H1 (cell line): ENCODE measurements at places on chromosomes 11 and 22. TPM values are rescaled to one million over a fixed set of nuclear protein-coding genes. Genes with fewer than 3 reads are reported as not detected.

DNA sequence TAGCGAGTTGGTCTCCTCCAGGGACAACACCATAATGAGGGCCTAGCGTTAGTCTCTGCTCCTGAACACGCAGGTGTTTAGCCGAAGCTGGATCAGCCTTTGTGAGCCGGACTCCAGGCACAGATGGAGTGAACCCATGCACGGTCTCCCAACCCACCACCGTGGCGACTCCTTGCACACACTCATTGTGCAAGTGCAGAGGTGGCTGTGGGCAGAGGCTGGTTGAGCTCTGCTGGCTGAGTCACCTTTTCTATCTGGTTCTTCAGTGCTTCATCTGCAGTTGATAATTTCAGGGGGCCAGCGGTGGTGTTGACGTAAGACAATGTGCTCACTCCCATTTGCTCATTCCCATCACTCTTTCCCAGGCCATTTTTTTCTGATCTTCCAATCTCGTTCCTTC lies 72.1 kb upstream of the SLC22A12 start:
- no peaks in the 10 kb centered on the region for H3K4me1 ChIP-seq
- no peak overlapping the region for H3K27ac ChIP-seq
- H3K4me3 ChIP-seq, result no peak overlapping the region

DNA sequence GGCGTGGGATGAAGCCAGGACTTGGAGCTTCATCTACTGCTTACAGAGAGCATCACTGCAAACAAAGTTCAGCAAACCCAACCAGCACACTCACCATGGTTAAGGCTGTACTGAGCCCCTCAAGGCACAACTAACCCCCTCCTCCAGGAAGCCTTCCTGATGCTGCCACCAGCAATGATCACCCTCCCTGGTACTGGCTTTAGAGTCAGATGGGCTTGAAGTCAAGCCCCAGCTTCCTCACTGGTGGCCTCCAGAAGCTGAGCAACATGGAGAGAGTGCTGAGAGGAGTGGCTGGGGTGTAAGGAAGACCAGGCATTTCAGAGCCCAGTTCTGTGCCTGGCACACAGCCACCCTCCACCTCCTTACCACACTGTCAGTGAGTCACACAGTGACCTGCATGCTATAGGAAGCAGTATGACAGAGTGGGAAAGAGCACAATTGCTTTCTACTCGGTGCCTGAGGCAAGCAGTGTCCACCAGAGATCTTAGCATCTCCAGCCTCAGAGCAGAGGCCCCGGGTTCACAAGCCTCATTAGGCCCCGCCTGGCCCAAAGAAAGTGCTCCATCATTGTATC lies 24.7 kb upstream of the BAIAP2L2 start:
- H3K27me3 ChIP-seq, result no peaks in the 10 kb centered on the region
- DNase-seq, result no peak
- no peaks in the 10 kb centered on the region for H3K4me1 ChIP-seq
- H3K4me3 ChIP-seq, result no peak overlapping the region
- H3K27ac ChIP-seq, result no peak overlapping the region
- no peaks in the 10 kb centered on the region for H3K36me3 ChIP-seq

GRCh38 chr11:60717956-60718355 lies 6.6 kb upstream of the MS4A18 start:
- no peaks in the 10 kb centered on the region for H3K36me3 ChIP-seq
- DNase-seq, result no peak
- no peak overlapping the region for H3K27ac ChIP-seq
- H3K4me3 ChIP-seq, result no peak overlapping the region
- H3K4me1 ChIP-seq, result no peaks in the 10 kb centered on the region

Gene ANKK1
- not detected in 2 replicates for total RNA-seq

Gene MYEOV
- 0.67 and 0.86 TPM in 2 replicates for total RNA-seq

GRCh38 chr22:24386937-24387471 lies 40.4 kb upstream of the ADORA2A start:
- H3K27ac ChIP-seq, result no peak overlapping the region
- no peaks in the 10 kb centered on the region for H3K27me3 ChIP-seq
- no peaks in the 10 kb centered on the region for H3K36me3 ChIP-seq

DNA sequence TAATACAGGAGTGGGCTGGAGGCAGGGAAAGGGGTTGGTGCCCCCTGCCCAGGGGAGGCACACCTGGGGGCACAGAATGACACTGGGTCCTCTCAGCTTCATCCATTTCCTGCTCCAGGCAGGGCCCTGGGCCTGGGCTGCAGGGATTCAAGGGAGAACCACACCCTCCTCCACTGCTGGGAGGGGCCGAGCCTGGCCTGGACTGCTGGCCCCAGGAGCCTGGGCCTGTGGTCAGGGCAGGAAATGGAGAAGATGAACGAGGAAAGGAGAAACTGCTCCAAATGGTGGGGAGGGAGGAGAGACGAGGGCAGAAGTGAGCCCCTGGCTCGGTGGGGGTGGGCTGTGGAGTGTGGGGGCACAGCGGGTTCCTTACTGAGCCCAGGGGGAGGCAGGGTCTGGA lies 38.1 kb upstream of the KCNQ1OT1 start:
- H3K36me3 ChIP-seq, result no peaks in the 10 kb centered on the region
- H3K4me3 ChIP-seq, result no peak overlapping the region
- H3K27ac ChIP-seq, result no peak overlapping the region
- peaks cover 4% of the 10 kb centered on the region; the same call in 1 of the 2 replicates for H3K4me1 ChIP-seq
- peaks cover 19% of the 10 kb centered on the region for H3K27me3 ChIP-seq

DNA sequence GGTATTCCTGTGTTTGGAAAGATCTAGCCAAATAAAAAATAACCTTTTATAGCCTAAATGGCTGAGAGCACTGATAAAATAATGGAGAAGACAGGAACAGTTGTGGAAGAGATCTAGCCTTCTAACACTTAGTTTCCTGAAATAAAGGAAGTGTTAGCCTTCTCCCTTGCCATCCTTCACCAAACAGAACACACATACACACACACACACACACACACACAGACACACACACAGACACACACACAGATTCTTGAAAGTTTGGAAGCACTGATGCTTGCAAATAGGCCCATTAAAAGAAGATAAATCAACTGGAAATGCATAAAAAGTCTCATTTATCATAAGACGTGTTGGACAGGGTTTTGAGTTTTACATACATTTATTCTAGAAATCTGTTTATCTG lies 37.5 kb downstream of the KIRREL3 start:
- no peak overlapping the region for H3K4me3 ChIP-seq
- H3K27me3 ChIP-seq, result no peaks in the 10 kb centered on the region
- DNase-seq, result no peak
- H3K36me3 ChIP-seq, result no peaks in the 10 kb centered on the region

GRCh38 chr11:68546555-68546954 lies 86.0 kb downstream of the PPP6R3 start:
- H3K27me3 ChIP-seq, result no peaks in the 10 kb centered on the region
- H3K27ac ChIP-seq, result no peak overlapping the region
- peaks cover 4% of the 10 kb centered on the region for H3K4me1 ChIP-seq

Gene MMP10
- 0.17 TPM in 1 of 2 replicates, not detected in the other for total RNA-seq

Gene SMIM35
- not detected in 2 replicates for total RNA-seq

Gene LGR4
- total RNA-seq, result 57.6 and 61.7 TPM in 2 replicates

Gene RAPSN
- total RNA-seq, result 0.34 TPM in 1 of 2 replicates, not detected in the other

Gene CRACR2B
- 26.4 and 29.3 TPM in 2 replicates for total RNA-seq

DNA sequence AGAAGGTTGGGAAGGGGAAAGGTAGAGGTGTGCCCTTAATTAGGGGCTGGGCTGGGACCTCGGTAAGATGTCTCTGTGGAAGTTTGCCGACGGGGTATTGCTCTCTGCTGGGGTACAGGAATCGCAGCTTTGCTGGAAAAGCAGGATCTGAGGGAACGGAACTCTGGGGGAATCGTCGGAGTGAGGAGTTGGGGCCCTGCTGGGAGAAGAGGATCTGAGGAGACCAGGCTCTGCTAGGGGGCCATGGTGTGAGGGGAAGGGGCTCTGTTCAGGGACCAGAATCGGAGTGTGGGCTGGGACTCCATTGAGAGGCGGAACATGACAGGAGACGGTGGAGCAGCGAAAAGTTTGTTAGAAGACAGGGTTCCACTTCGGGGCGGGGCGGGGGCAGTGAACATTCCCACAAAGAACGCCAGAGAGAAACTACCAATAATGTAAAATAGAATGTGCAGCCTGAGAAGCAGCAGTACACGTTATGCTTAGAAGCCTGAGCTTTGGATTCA lies 456 bp downstream of the AAMDC start:
- DNase-seq, result no peak
- peak overlapping the region; percentile 79 for H3K4me3 ChIP-seq
- no peaks in the 10 kb centered on the region for H3K27me3 ChIP-seq
- H3K27ac ChIP-seq, result peak overlapping the region; percentile 38; the same call in 1 of the 2 replicates

DNA sequence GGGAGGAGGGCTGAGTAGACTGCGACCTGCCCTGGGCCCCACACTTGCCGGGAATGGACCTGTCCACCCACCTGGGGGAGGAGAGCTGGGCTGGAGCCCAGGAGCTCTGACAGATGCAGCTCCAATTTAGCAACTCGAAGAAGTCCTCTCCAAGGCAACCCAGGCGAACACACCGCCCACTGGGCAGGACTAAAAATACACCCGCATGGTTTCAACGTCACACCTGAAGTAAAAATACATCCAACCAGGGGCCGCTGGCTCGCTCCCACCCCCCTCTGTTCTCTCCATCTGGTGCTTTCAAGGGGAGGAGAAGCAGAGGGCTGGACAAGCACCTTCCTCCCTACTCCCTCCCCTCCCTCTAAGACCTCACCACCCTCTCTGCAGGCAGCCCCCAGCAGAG lies 119.9 kb downstream of the FEZ1 start:
- H3K27ac ChIP-seq, result no peak overlapping the region
- H3K4me1 ChIP-seq, result peaks cover 25% of the 10 kb centered on the region
- no peaks in the 10 kb centered on the region for H3K27me3 ChIP-seq
- no peaks in the 10 kb centered on the region for H3K36me3 ChIP-seq
- no peak for DNase-seq
- no peak overlapping the region for H3K4me3 ChIP-seq

Gene TRIM48
- not detected in 2 replicates for total RNA-seq

DNA sequence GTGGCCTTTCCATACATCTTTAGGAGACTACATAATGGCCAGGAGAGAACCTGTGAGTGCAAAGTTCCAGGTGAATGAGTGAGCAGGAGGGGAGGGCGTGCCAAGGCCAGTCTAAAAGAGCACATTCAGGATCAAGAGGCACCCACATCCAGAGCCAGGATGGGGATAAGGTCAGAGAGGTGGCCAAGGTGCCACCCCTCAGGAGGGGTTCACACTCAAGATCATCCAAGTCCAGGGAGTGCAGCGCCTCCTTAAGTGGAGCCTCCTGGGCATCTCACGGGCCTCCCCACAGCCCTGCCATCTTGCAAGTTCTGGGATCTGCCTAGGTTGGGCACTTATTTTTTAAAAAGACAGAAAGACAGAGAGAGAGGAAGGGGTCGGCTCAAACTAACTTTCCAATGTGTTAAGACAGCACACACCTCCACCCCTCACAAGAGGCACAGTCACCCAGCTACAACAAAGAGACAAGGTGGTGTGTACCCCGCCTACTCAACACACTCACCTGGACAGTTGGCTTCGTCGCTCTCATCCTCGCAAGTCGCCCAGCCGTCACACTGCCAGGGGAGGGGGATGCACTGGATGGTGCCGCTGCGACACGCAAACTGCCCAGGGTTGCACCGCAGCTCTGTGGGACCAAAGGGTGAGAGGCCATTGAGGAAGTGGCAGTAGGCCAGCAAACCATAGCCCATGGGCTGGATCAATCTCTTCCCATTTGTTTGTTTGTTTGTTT lies 33.2 kb downstream of the DGCR2 start:
- H3K4me3 ChIP-seq, result no peak overlapping the region
- peaks cover 2% of the 10 kb centered on the region; the same call in 1 of the 2 replicates for H3K36me3 ChIP-seq
- peaks cover 3% of the 10 kb centered on the region; the same call in 1 of the 2 replicates for H3K4me1 ChIP-seq
- DNase-seq, result no peak
- H3K27ac ChIP-seq, result no peak overlapping the region

DNA sequence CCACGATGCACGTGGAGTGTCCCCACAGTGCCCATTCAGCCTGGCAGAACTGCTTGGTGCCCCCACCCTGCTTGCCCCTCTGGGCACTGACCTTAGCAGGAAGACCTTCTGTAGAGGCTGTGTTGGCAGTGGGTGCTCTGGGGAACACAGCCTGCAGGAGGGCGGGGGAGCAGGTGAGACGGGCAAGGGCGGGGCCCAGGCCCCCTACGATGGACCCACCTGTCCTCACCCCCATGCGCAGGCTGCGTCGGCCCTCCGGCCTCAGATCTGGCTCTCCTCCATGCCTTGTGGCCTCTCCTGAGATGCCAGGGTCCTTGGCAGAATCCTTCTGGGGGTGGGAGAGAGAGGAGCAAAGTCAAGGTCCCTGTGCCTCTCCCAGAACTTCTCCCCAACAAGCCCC lies 10.9 kb downstream of the CDC42BPG start:
- no peak overlapping the region for H3K27ac ChIP-seq
- H3K4me1 ChIP-seq, result no peaks in the 10 kb centered on the region
- no peak for DNase-seq
- no peak overlapping the region for H3K4me3 ChIP-seq
- no peaks in the 10 kb centered on the region for H3K27me3 ChIP-seq
- peaks cover 36% of the 10 kb centered on the region for H3K36me3 ChIP-seq

Gene SHANK2
- total RNA-seq, result 52.9 and 54.2 TPM in 2 replicates

- H3K36me3 ChIP-seq, result no peaks in the 10 kb centered on the region
- no peak for DNase-seq
- no peaks in the 10 kb centered on the region; the same call in 1 of the 2 replicates for H3K27me3 ChIP-seq
- no peak overlapping the region for H3K4me3 ChIP-seq
- peaks cover 5% of the 10 kb centered on the region; the same call in 1 of the 2 replicates for H3K4me1 ChIP-seq
Measured at GRCh38 chr22:50176850-50177536, 6.5 kb downstream of the PANX2 start.

GRCh38 chr22:18068381-18068988 lies 9.3 kb upstream of the PEX26 start:
- no peaks in the 10 kb centered on the region for H3K27me3 ChIP-seq
- no peaks in the 10 kb centered on the region for H3K4me1 ChIP-seq
- H3K36me3 ChIP-seq, result no peaks in the 10 kb centered on the region
- DNase-seq, result no peak
- no peak overlapping the region for H3K27ac ChIP-seq

GRCh38 chr22:29139965-29140782 lies 65.5 kb upstream of the EMID1 start:
- H3K27me3 ChIP-seq, result no peaks in the 10 kb centered on the region
- H3K4me1 ChIP-seq, result peaks cover 19% of the 10 kb centered on the region; the same call in 1 of the 2 replicates
- no peak overlapping the region for H3K27ac ChIP-seq
- no peak for DNase-seq

Gene OR52H1
- not detected in 2 replicates for total RNA-seq

Gene KCNK7
- total RNA-seq, result 0.42 and 1.0 TPM in 2 replicates

DNA sequence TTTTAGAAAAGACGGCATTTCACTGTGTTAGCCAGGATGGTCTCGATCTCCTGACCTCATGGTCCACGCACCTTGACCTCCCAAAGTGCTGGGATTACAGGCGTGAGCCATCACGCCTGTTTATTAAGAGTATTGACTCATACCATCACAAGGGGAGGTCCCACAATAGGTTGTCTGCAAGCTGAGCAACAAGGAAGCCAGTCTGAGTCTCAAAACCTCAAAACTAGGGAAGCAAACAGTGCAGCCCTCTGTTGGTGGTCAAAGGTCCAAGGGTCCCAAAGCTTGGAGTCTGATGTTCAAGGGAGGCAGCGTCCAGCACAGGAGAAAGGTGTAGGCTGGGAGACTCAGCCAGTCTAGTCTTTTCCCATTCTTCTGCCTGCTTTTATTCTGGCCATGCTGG lies 32.8 kb upstream of the LDLRAD3 start:
- DNase-seq, result no peak
- no peak overlapping the region for H3K27ac ChIP-seq

GRCh38 chr11:68186061-68186460 lies 27.0 kb downstream of the KMT5B start:
- H3K4me3 ChIP-seq, result no peak overlapping the region
- peaks cover 15% of the 10 kb centered on the region for H3K36me3 ChIP-seq
- no peaks in the 10 kb centered on the region for H3K27me3 ChIP-seq
- no peak for DNase-seq
- peaks cover 5% of the 10 kb centered on the region; the same call in 1 of the 2 replicates for H3K4me1 ChIP-seq
